Type B pancreatic cell (in vitro differentiated cells): ENCODE measurements at places on chromosomes 2 and 18. TPM values are rescaled to one million over a fixed set of nuclear protein-coding genes. Genes with fewer than 3 reads are reported as not detected.

Gene EPHA4
- 78.3 and 82.4 TPM in 2 replicates for total RNA-seq

DNA sequence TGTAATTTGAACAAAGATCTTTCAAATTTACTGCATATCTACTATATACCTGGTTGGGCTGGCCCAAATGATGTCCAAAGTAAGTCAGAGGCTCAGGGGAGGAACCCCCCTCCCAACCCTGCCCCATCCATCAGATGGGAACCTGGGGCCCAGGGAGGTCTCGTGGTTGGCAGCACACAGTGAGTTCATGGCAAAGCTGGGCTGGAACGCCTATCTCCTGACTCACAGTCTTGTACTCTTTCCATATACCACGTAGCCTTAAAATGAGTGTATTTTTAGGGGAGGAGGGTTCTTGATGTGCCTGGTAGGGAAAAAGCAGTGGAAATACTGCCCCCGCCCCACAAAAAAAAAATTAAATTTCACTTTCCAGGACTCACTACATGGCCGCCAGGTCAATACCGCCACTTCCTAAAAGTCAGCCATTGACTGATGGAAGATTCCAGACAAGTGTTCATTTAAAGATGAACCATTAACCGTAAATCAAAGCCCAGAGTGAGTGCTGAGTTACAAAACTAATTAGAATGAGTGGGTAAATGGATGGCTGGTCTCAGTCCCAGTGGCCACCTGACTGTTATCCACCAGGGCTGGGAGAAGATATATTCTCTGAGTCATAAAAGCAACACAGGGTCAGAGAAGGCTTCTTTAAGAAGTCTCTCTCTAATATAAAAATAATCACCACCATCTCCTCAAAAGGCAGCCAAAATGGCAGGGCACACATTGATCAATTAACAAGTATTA, 80.5 kb downstream of the ZBTB7C start:
- no peak for DNase-seq

DNA sequence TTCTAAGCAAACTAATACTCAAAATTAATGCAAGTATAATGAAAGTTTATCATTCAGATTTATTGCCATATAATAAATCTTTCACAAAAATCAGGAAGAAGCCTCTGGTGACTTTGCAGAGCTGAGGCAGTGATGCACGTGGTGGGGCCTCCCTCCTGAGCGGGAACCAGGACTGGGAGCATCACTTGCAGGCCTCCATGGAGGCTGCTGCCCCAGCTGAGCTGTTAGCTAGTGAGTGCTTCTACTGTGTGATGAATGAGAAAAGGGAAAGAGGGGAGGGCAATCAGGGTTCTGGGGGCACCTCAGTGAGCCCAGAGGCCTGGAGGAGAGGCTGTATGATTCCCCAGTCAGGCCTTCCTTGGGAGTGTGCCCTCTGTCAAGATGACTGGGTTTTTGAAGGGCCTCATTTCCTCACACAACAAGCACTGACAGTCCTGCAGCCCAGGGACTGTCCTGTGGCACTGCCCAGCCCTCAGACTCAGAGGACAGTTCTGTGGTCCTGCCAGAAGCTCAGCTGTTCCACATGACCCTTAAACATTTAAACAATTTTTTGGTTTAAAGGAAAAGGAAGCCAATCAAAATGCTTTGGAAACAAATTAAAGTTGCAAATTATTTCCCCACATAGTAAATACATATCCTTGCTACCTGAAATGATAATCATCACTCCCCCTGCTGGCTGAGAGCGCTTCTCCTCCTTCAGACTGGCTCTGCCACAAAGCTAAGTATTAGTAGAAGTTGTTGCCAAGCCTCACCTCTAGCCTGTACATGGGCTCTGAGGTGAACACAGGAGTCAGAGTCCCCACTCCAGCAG, 90.9 kb upstream of the SMAD7 start:
- DNase-seq: no peak

GRCh38 chr18:4276953-4277585, 178.0 kb downstream of the DLGAP1 start:
- DNase-seq: no peak

DNA sequence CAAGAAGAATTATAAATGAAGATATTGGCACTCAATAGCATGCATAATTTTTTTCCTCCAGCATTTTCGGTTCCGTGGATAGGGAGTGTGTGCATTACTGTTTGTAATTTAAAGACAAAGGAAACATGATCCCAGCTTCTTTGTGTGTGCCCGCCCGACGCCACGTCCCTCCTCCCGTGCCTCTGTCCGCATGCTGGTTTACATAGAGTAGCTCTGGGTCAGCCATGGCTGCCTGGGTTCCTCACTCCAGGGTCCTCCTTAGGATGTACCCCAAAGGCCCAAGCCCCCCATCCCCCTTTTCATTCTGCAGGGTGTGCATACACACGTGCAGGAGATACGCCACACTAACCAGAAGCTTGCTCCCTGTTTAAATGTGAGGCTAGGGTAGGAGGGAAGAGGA, 214.7 kb downstream of the KLHL29 start:
- DNase-seq: no peak
